ENCODE measurements at places on chromosomes 1 and 21.

DNA sequence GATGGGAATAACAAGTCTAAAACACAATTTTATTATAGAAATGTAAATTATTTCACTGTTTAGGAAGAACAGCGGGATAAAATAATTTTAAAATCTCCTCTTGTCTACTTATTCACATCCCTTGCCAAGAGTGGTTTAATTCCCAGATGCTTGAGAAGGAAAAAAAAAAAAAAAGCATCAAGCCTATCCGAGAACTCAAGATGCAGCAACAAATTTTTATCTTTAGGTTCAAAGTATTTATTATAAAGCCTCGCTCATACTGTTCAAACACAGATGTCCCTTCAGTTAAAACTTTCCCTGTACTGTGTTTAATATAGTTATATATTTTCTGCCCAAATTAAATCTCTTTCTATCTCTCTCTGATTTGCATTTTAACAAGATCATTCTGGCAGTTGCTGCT, 1615.8 kb downstream of the PLA2G4A start:
- H3K4me3 ChIP-seq, result no peak overlapping the region
- no peaks in the 10 kb centered on the region for H3K4me1 ChIP-seq
- no peaks in the 10 kb centered on the region for H3K36me3 ChIP-seq
- H3K27ac ChIP-seq, result no peak overlapping the region

DNA sequence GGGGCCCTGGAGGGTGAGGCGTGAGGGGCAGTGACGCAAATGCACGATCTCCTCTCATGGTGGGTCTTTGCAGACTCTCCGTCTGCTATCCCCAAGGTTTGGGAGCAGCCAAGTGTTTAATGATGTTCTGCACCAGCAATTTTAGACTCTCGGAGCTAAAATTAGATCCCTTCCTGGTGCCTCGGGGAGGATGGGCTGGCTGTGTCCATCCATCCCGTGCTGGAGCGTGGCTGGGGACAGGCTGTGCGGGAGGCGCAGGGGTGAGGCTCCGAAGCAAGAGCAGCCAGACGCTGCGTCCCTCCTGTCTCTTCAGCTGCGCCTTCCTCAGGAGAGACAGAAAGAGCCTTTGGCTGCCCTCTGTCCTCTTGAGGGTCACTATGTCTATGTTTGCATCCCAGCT, 387.6 kb downstream of the CAMTA1 start:
- no peak overlapping the region for H3K4me3 ChIP-seq
- H3K27me3 ChIP-seq, result peaks cover 41% of the 10 kb centered on the region
- no peaks in the 10 kb centered on the region for H3K36me3 ChIP-seq
- DNase-seq, result no peak
- no peaks in the 10 kb centered on the region for H3K4me1 ChIP-seq

DNA sequence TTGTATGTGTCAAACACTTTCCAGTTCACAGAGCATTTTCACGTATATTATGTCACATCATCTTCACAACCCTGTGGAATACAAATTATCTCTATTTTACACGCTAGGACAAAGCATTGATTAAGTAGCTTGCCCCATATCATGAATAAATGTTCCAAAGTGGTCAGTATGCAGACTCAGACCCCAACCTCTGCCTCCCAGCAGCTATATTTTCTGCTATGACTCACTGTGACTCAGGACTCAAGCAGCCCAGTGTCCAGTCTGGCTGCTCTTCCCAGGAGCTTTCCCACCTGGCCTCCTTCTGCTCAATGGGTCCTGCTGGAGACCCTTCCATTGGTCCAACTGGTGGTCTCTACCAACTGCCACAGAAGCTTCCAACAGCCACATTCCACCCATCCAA, 56.0 kb upstream of the RAP1A start:
- peaks cover 3% of the 10 kb centered on the region for H3K4me1 ChIP-seq
- H3K4me3 ChIP-seq, result no peak overlapping the region
- no peak overlapping the region for H3K27ac ChIP-seq
- no peaks in the 10 kb centered on the region for H3K36me3 ChIP-seq
- peaks cover 9% of the 10 kb centered on the region for H3K27me3 ChIP-seq

DNA sequence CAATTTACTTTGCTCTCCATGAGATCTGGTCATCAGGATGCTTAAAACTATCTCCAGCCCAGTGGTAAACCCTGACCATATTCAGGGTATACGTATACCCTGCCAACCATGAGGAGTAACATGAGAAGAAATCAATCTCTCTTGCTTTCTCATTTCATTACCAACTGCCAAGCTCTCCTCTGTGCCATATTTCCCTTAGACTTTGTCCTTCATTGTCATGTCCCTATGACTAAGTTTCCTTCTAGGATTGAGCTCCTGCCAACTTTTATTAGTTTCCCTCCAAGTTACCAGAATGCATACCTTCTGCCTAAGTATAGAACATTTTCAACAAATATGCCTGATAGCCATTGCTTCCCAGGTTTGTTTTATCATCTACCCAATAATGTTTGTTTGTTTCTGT, 1113.9 kb upstream of the B3GALT2 start:
- DNase-seq, result no peak
- no peak overlapping the region for H3K4me3 ChIP-seq
- H3K4me1 ChIP-seq, result no peaks in the 10 kb centered on the region

DNA sequence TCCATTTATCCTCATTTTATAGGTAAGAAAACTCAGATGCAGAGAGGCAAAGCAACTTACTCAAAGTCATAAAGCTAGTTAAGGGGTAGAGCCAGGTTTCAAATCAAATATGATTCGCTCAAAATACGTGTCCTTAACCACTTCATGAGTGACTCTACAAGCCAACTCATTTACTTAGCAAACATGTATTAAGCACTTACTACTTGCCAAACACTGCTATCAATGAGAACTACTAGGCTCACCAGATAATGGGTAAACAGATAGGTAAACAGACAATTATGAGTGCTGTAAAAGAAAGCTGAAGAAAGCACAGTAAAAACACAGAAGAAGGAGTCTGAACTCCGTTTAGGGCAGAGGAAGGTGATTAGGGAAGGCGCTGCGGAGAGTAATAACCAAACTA, 65.9 kb downstream of the WDR64 start:
- no peaks in the 10 kb centered on the region for H3K27me3 ChIP-seq
- H3K27ac ChIP-seq, result no peak overlapping the region
- H3K4me1 ChIP-seq, result no peaks in the 10 kb centered on the region
- no peak for DNase-seq
- no peak overlapping the region for H3K4me3 ChIP-seq
- no peaks in the 10 kb centered on the region for H3K36me3 ChIP-seq
